ENCODE measurements at places on chromosomes 7 and 10. TPM values are rescaled to one million over a fixed set of nuclear protein-coding genes. Genes with fewer than 3 reads are reported as not detected.
A peak's percentile ranks its signal among the peaks of the same experiment; 100 is the strongest.

DNA sequence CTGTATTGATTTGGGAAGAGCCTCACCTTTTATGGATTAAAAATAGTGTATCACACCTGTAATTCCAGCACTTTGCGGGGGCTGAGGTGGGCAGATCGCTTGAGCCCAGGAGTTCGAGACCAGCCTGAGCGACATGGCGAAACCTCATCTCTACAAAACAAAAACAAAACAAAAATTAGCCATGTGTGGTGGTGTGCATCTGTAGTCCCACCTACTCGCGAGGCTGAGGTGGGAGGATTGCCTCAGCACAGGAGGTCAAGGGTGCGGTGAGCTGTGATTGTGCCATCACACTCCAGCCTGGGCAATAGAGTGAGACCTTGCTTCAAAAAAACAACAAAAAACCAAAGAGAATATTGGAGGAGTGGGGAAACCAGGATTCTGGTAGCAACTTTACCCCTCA lies 79.6 kb downstream of the LRMDA start:
- no peak overlapping the region for H3K4me3 ChIP-seq
- H3K27me3 ChIP-seq: peaks cover 5% of the 10 kb centered on the region
- DNase-seq: no peak

DNA sequence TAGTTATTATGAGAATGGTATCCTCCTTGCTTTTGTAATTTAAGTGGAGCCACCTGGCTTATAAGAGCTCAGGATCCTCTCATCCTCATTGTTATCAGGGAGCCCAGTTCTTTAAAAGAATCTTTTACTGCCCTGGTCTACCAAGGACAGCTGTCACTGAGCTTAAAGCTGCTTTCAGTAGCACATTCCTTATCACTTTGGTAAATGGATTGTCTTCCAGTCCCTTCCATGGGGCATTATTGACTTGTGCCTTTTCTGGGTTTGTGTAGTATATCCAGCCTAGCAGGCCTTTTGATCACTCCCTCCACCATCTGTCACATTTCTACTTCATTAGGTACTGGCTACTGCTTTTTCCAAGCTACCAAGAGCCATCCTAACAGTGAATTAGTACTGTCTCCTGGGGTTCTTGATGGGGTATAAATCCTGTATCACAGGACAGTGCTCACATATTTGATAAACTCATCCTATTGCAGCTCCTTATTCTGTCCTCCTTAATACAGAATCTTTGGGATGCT lies 208.9 kb downstream of the TMEM26 start:
- DNase-seq: no peak
- H3K27ac ChIP-seq: no peak overlapping the region
- no peak overlapping the region for H3K4me3 ChIP-seq
- no peaks in the 10 kb centered on the region for H3K27me3 ChIP-seq

GRCh38 chr10:96463562-96463961 lies 50.2 kb downstream of the TLL2 start:
- no peak overlapping the region for H3K4me3 ChIP-seq
- no peak for DNase-seq
- no peaks in the 10 kb centered on the region for H3K4me1 ChIP-seq
- peaks cover 5% of the 10 kb centered on the region for H3K27me3 ChIP-seq
- H3K36me3 ChIP-seq: no peaks in the 10 kb centered on the region

GRCh38 chr7:30424506-30424905 lies 54.1 kb downstream of the NOD1 start:
- H3K36me3 ChIP-seq: peaks cover 17% of the 10 kb centered on the region
- no peak for DNase-seq
- H3K4me3 ChIP-seq: no peak overlapping the region

DNA sequence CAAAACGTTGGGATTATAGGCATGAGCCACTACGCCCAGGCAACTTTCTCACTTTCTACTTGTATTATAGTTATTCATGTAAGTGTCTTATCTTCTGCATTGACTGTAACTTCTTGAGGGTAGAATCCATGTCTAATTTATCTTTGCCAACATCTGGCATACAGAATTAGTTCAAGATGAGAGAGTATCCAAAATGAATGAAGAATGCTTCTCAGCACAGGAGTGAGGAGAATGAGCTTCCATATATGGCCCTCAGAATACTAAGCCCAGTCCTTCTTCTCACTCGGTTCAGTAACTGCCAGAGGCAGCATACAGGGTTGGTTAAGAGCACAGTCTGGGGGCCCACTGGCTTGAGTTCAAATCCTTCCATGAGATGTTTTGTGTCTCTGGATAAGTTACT lies 75.0 kb upstream of the LRRC17 start:
- DNase-seq: no peak
- no peak overlapping the region for H3K4me3 ChIP-seq
- H3K27me3 ChIP-seq: no peaks in the 10 kb centered on the region
- peaks cover 12% of the 10 kb centered on the region for H3K36me3 ChIP-seq

DNA sequence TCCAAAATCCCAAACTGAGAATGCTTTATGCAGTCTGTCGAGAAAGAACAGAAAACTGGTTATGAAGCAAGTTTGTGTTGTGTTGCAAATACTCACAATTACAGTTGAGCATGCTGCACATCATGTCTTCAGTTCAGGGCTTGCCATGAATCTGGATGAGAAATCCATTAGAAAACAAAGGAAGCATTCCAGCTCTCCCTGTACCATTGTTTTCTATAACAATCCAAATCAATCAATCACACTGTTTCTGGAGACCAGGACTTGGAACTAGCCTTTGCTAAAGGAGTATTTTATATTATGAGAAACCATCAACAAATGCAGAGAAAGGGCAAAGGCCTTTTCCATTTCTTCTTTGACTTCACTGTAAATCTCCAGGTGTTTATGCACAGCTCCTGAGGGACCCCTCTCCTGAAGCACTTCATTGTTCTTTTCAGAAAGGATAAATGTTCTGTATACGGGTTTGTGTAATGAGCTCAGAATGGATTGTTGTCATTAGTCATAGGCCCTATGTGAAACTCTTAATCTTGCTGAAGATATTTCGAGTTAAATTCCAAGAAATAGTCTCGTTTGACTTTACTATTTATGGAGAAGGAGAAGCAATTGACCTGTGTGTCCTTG lies 364.7 kb upstream of the POM121L12 start:
- DNase-seq: no peak
- no peaks in the 10 kb centered on the region for H3K27me3 ChIP-seq
- H3K4me1 ChIP-seq: no peaks in the 10 kb centered on the region
- no peak overlapping the region for H3K27ac ChIP-seq

DNA sequence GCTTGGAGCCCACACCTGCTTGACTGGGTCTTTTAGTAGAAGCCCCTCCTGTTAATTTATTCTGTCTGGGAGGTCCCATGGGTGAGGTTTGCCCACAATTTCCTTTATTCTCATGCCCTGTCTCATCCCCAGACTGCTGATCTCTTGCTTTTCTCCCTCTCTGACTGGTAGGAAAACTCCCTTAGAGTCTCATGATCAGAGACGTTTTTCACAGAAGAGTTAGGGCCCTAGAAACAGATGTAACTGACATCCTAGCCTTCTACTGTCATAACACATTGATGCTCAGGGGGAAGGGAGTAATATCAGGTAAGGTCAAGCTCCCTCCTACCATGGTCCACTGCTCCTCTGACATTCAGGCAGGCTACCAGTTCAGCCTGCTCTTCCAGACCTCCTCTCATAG lies 43.7 kb upstream of the WASL start:
- no peaks in the 10 kb centered on the region for H3K27me3 ChIP-seq
- H3K27ac ChIP-seq: no peak overlapping the region
- H3K4me3 ChIP-seq: no peak overlapping the region
- no peaks in the 10 kb centered on the region for H3K36me3 ChIP-seq
- no peak for DNase-seq

- H3K27me3 ChIP-seq: peaks cover 12% of the 10 kb centered on the region
- H3K27ac ChIP-seq: peak overlapping the region; percentile 36
- DNase-seq: peak; percentile 25
- no peaks in the 10 kb centered on the region for H3K36me3 ChIP-seq
- no peak overlapping the region for H3K4me3 ChIP-seq
- H3K4me1 ChIP-seq: no peaks in the 10 kb centered on the region
Observed at GRCh38 chr10:50807851-50808776, 68.4 kb downstream of the ASAH2B start.

DNA sequence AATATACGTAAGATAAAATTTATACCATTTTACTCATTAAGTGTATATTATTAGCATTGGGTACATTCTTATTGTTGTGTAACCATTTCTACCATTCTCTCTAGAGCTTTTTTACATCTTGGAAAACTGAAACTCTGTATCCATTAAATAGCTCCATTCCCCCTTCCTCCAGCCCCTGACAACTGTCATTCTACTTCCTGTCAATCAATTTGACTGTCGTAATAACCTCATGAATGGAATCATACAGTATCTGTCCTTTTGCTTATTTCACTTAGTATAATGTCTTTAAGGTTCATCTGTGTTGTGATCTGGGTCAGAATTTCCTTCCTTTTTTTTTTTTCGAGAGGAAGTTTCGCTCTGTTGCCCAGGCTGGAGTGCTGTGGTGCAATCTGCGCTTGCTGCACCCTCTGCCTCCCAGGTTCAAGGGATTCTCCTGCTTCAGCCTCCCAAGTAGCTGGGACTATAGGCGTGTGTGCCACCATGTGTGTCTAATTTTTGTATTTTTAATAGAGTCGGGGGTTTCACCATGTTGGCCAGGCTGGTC lies 15.6 kb downstream of the ZRANB1 start:
- H3K27me3 ChIP-seq: no peaks in the 10 kb centered on the region
- peaks cover 11% of the 10 kb centered on the region for H3K4me1 ChIP-seq
- H3K27ac ChIP-seq: no peak overlapping the region
- H3K4me3 ChIP-seq: no peak overlapping the region

GRCh38 chr7:80277434-80278427 lies 143.1 kb downstream of the GNAI1 start:
- no peaks in the 10 kb centered on the region for H3K36me3 ChIP-seq
- no peaks in the 10 kb centered on the region for H3K27me3 ChIP-seq
- peak; percentile 65 for DNase-seq
- H3K27ac ChIP-seq: peak overlapping the region; percentile 83

GRCh38 chr10:49830846-49831245 lies 68.7 kb upstream of the OGDHL start:
- no peak for DNase-seq
- no peak overlapping the region for H3K27ac ChIP-seq
- H3K27me3 ChIP-seq: no peaks in the 10 kb centered on the region
- H3K4me3 ChIP-seq: no peak overlapping the region

DNA sequence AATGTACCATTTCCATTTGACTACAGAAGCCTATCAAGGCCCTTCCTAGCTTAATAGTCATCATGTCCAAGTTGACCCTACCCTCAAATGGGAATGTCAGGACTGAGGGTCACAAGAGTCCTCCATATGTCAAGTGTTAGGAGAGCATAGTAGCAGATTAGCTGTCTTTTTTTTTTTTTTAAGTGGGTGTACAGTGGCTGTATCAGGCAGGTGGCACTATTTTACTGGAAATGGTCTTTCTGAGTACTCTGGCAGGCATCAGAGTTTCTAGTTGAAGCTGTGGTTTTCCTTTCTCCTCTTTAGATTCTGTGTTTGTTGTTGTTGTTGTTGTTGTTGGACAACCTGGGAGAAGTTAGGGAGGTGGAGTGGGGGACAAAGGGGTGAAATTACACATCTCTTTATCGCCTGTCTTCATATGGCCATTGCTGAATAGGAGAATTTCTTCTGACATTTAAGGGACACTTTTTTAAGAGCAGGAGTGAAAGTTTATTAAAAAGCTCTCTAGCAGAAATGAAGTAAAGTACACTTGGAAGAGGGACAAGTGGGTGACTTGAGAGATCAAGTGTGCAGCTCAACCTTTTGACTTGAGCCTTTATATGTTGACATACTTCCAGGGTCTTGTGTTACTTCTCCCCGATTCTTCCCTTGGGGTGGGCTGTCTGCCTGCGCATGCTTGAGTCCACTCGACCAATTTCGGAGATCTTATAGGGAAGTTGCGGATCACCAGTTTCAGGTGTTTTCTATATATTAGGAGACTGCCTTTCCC lies 104.1 kb upstream of the FOXP2 start:
- H3K4me1 ChIP-seq: no peaks in the 10 kb centered on the region
- DNase-seq: no peak
- H3K27ac ChIP-seq: no peak overlapping the region
- no peak overlapping the region for H3K4me3 ChIP-seq

GRCh38 chr7:43674559-43675436 lies 54.5 kb downstream of the COA1 start:
- H3K4me1 ChIP-seq: peaks cover 57% of the 10 kb centered on the region
- 0 out of 2 replicates have a peak overlapping the region, but pooled peaks have one; percentile 9 for H3K4me3 ChIP-seq
- H3K27ac ChIP-seq: peak overlapping the region; percentile 75
- H3K36me3 ChIP-seq: peaks cover 50% of the 10 kb centered on the region

- 0 out of 2 replicates have a peak, but pooled peaks cover 4% of the 10 kb centered on the region for H3K36me3 ChIP-seq
- no peaks in the 10 kb centered on the region for H3K27me3 ChIP-seq
- peak; percentile 100 for DNase-seq
- peak overlapping the region; percentile 99 for H3K27ac ChIP-seq
Observed at GRCh38 chr10:30736685-30737232, 107.2 kb upstream of the LYZL2 start.

DNA sequence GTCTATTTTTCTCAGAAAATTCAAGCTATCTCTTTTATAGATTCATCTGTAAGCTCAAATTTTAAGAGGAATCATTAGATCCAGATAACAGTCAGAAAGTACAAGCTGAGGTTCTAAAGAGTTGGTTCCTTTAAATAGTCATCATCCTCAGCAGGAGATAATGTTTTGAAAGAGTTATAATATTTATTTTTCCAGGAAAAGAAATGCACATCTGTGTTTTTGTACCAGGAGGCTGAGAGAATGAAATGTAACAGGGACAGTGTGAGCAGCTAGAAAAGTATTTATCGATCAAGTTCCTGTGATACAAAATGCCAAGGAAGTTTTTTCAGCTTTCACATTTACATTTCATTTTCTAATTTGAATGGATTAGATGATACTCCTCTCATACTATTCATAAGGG lies 120.2 kb upstream of the LRRTM3 start:
- no peak overlapping the region for H3K4me3 ChIP-seq
- H3K27ac ChIP-seq: no peak overlapping the region
- DNase-seq: no peak
- H3K4me1 ChIP-seq: peaks cover 3% of the 10 kb centered on the region

- peaks cover 3% of the 10 kb centered on the region for H3K27me3 ChIP-seq
- H3K27ac ChIP-seq: no peak overlapping the region
- DNase-seq: no peak
- peaks cover 8% of the 10 kb centered on the region for H3K4me1 ChIP-seq
Observed at GRCh38 chr7:157507987-157508386, 171.2 kb downstream of the DNAJB6 start.

GRCh38 chr10:670990-671389 lies 18.5 kb downstream of the DIP2C start:
- no peak for DNase-seq
- no peak overlapping the region for H3K27ac ChIP-seq
- H3K4me3 ChIP-seq: no peak overlapping the region
- H3K36me3 ChIP-seq: peaks cover 15% of the 10 kb centered on the region

Gene SYCE1
- total RNA-seq: not detected

Gene LYZL1
- total RNA-seq: not detected

Gene OR6V1
- total RNA-seq: not detected

Gene NPVF
- total RNA-seq: not detected

Gene HGF
- total RNA-seq: 0.74 TPM

Measured in HFFc6 (cell line).